ENCODE measurements at places on chromosomes 2 and 18.

GRCh38 chr2:16861111-16861510, 195.5 kb upstream of the CYRIA start:
- DNase-seq = no peak

- no peak for DNase-seq
These were observed 119.7 kb upstream of the XIRP2 start for GRCh38 chr2:166768393-166769123.

- no peak for DNase-seq
These were observed 108.8 kb upstream of the TMEM200C start for GRCh38 chr18:6004119-6004518.

GRCh38 chr2:17652681-17653394, 100.8 kb downstream of the SMC6 start:
- no peak for DNase-seq

DNA sequence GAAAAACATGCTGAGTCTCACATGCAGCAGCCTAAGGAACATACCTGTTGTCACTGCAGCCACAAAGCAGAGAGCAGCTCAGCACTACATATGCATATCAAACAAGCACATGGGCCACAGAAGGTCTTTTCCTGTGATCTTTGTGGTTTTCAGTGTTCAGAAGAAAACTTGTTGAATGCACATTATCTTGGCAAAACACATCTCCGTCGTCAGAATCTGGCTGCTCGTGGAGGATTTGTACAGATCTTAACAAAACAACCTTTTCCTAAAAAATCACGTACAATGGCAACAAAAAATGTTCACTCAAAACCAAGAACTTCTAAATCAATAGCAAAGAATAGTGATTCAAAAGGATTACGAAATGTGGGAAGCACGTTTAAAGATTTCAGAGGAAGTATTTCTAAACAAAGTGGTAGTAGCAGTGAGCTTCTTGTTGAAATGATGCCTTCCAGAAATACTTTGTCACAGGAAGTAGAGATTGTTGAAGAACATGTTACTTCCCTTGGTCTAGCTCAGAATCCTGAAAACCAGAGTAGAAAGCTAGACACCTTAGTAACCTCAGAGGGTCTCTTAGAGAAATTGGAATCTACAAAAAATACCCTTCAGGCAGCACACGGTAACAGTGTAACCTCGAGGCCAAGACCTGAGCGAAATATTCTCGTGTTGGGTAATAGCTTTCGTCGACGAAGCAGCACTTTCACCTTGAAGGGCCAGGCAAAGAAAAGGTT, 34.1 kb downstream of the ZNF407 start:
- DNase-seq = no peak

DNA sequence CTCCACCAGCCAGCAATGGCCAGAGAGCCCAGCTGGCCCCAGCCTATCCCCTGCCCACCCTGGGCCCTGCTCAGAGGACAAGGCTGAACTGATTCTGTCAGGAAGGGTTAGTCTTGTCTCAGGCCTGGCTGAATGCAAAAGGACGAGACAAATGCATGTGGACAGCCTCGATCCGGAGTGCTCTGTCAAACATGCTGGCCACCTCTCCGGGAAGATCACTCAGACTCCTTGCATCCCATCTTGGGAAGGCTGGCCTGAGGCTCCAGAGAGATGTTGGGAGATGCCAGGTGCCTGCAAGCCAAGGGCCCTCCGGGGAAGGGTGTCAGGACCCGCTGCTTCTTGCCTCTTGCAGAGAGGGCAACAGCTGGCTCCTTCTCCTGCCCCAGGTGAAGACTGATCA, 20.2 kb upstream of the C1QL2 start:
- DNase-seq = no peak

- DNase-seq = no peak
These were observed 40.3 kb downstream of the COPS9 start for GRCh38 chr2:240095556-240096523.

- DNase-seq = no peak
These were observed 677.6 kb downstream of the BCL11A start for GRCh38 chr2:59875836-59876235.

GRCh38 chr18:39805218-39805617, 2149.8 kb upstream of the PIK3C3 start:
- no peak for DNase-seq

DNA sequence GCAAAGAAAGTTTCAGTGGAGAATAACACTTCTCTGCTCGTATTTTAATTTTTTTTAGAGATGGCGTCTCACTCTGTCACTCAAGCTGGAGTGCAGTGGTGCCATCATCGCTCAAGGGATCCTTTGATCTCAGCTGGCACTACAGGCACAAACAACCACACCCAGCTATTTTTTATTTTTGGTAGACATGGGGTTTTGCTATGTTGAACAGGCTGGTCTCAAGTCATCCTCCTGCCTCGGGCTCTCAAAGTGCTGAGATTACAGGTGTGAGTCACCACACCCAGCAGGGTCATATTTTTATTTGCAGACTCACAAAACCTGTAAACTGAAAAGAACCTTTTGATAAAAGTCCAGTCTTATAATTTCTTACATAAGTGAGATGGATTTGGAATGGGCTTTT, 2.6 kb downstream of the TRAK2 start:
- DNase-seq = no peak

- peak; percentile 21 for DNase-seq
These were observed 166.0 kb upstream of the STK17B start for GRCh38 chr2:196337208-196337953.

- no peak for DNase-seq
These were observed 11.0 kb downstream of the TTN start for GRCh38 chr2:178796079-178796677.

DNA sequence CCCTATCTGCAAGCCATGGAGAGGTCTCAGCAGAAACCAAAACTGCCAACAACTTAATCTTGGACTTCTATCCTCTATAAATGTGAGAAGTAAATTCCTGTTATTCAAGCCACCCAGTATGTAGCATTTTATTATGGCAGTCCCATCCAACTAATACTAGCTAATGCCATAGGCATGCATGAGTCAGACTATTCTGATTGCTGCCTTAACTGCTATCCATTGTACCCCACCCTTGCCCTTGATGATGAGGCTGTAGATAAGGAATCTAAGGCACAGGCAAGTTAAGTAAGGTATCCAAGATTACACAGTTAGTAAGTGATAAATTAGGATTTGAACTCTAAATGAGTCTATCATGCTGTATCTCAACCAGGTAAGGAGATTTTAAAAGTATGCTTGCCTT, 223.0 kb downstream of the UBE2E3 start:
- peak; percentile 7 for DNase-seq

- no peak for DNase-seq
These were observed 208.7 kb upstream of the RASGRP3 start for GRCh38 chr2:33267756-33268155.

DNA sequence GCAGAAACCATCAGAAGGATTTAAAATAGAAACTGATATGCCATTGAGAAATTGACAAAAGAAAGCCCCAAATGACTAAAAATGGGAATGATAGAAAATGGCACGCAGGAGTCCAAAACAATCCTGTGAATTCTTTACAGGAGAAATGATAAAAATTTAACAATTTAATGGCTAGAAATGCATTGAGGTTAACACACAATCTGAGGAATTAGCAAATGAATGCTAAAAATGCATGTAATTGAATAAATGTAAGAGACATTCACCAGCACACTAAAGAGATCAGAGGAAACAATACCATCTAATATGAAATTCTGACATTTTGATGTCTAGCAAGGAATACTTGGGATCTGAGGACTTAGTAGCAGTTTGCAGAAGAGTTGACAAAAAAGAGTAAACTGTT, 37.0 kb downstream of the MARCHF4 start:
- no peak for DNase-seq

DNA sequence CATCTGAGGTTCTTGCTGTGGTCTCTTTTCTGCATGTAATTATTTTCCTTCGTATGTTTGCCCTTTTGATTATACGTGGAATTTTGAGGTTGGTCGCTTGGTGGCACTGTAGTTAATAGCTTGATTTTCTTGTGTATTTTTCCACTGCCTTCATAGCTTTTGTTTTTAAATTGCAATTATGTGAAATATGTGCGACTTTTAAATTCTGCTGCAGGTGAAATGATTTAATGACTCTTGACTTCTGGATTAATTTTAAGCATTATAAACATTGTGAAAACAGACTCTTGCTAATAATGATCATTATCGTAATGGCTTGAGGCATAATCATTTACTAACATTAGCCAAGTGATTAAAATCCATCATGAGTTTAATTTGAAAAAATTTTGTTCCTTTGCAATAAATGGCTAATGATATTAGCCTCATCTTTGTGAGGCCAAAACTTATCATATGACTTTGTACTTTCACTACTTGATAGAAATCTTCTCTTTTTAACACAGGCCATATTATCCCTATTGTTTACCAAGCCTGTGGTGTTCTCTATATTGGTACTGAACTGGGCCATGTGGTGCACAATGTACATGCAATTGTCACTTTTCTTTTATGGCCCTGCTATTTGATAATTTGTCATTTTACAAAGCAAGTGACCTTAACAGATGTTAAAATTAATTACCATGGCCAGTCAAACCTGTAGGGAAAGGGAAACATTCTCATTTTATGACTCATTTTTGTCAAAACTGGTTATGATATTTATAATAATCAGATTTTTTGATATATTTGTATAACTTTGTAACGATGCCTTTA, 62.8 kb upstream of the NEUROD1 start:
- DNase-seq = no peak

DNA sequence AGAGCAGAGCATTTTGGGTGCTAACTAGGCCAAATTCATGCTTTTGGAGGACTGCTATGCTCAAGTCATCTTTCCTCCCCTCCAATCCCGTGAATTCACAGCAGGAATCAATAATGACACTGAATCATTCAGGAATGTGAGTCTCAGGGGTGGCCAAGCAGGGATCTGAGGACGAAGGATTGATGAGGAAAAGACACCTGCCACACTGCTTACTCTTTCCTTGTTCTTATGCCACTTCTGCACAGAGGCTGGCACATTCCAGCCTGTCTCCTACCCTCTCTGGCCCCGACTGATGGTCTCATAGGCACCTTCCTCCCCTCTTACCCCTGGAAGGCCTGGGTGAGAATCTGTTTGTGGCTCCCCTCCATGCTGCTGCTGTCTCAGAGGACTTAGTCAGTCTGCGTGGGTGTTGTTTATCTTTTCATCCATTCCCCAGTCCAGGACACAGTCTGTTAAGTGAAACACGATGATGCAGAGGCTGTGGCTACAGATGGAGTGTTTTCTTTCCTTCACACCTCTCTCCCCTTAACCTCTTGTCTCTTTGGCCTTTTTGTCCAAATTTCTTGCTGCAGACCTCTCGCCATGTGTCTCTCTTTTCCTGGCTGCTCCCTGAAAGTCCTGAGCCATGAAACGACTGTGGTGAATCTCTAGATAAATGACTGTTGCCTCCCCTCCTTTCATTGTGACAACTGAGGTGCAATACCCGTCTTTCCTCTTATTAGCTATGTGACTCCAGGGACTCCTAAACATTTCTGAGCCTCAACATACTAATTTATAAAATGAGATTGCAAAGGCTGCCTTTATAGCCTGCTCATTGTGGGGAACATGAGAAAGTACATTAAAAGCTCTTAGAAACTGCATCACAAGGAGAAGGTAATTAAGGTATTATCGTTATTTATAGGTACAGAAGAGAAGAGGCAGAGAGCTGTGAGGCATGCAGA, 86.9 kb downstream of the RDH14 start:
- DNase-seq = peak; percentile 51

DNA sequence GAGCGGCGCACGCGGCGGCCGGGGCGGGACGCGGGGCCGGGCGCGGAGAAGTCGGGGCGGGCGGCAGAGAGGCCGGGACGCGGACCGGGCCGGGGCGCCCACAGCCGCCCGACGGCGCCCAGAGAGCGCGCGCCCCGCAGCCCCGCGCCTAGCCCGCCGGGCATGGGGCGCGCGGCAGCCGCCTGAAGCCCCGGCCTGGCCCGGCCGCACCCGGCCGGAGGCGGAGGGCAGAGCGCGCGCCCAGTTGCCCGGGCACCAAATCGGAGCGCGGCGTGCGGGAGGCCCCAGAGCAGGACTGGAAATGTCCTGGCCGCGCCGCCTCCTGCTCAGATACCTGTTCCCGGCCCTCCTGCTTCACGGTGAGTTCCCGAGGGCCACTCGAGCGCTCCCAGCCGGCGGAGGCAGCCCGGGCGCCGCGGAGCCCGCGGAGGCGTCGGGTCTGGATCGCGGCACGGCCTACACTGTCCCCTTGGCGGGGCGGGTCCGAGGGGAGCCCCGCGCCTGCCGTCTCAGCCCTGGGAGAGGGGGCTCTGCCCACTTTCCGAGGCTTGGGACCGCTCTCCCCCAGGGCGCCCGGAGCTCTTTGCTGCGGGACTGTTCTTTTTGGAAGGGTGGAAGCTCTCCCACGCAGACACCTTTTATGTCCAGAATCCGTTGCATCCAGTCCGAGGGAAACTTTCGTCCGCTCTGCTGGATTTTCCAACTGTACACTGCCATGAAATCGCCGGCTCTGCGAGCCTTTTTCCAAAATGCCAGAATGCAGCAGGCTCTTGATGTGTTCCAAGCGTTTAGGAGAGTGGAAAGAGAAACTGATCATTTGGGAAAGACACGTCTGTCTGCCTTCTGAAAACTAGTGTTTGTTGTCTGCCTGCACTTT, 484 bp downstream of the APCDD1 start:
- DNase-seq = no peak

- peak; percentile 42 for DNase-seq
These were observed 22.8 kb upstream of the MYO3B start for GRCh38 chr2:170155022-170155722.

- no peak for DNase-seq
These were observed 120.8 kb downstream of the GLI2 start for GRCh38 chr2:120856421-120856862.

DNA sequence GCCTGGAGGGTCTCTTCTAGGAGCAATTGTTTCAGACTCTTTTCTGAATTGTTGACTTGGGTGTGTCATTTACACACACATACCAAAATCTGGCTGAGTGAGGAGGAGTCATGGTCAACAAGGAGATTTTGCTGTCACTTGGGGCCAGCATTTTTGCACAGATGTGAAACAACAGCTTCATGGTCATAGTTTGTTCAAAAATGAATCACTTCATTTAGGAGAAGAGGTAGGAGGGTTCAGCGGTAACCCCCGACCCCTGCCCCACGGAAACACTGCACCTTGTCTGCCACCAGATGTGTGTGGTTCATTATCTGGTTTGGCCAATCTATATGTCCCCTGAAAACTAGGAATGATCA, 42.2 kb downstream of the LBH start:
- DNase-seq = no peak

DNA sequence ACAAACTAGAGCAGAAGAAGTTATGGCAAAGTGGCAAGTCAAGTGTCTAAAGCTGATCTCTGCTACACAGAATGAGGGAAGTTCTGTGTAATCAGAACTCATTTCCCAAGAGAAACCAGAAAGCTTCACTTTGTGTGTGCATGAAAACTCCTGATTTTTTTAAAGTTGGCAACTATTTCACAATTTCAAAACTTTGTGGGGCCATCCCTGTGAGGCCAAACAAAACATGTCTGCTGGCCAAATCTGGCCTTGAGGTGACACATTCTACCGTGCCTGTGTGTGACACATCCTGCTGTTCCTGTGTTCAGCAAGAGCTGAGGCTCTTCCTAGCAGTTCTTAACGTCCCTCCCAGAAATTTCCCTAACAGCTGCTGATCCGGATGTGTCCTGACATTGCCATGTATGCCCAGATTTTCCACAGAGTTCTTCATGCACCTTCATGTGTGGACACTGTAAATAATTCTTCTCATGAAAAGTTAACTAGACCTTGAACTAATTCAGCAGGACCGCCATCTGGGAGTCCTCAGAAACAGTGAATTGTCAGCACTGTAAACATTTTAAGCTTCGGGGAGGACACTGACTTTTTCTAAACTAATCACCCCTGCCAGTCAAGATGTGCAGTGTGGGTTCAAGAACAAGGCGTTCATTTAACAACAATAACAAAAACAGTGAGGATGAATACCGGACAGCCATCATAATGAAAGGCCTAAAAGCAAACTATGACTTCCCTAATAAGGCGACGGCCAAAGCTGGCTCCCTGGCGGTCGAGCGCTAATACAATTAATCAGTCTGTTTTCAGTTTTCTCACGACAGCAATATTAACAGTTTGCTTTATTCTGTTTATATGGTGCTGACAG, 99.0 kb downstream of the PLEKHM3 start:
- peak; percentile 29 for DNase-seq

Measured in H54 (cell line).